HFFc6 (cell line): ENCODE measurements at places on chromosomes 5 and 9. TPM values are rescaled to one million over a fixed set of nuclear protein-coding genes. Genes with fewer than 3 reads are reported as not detected.

- DNase-seq, result no peak
- H3K27me3 ChIP-seq, result peaks cover 1% of the 10 kb centered on the region
- H3K27ac ChIP-seq, result no peak overlapping the region
- peaks cover 11% of the 10 kb centered on the region; the same call in 1 of the 2 replicates for H3K36me3 ChIP-seq
- H3K4me3 ChIP-seq, result no peak overlapping the region
Measured at GRCh38 chr9:33249087-33249658, 9.2 kb downstream of the SPINK4 start.

SHOC1 gene
- not detected in 2 replicates for total RNA-seq

- no peak for DNase-seq
- 0 out of 2 replicates have a peak, but pooled peaks cover 2% of the 10 kb centered on the region for H3K27me3 ChIP-seq
- H3K27ac ChIP-seq, result no peak overlapping the region
- no peak overlapping the region for H3K4me3 ChIP-seq
- H3K36me3 ChIP-seq, result no peaks in the 10 kb centered on the region
Measured at GRCh38 chr5:111478266-111478665, 34.1 kb downstream of the STARD4 start.

GRCh38 chr5:76305269-76305668 lies 97.8 kb upstream of the IQGAP2 start:
- no peaks in the 10 kb centered on the region for H3K4me1 ChIP-seq
- H3K27me3 ChIP-seq, result no peaks in the 10 kb centered on the region; the same call in 1 of the 2 replicates
- no peaks in the 10 kb centered on the region for H3K36me3 ChIP-seq
- no peak overlapping the region for H3K27ac ChIP-seq
- DNase-seq, result no peak

DNA sequence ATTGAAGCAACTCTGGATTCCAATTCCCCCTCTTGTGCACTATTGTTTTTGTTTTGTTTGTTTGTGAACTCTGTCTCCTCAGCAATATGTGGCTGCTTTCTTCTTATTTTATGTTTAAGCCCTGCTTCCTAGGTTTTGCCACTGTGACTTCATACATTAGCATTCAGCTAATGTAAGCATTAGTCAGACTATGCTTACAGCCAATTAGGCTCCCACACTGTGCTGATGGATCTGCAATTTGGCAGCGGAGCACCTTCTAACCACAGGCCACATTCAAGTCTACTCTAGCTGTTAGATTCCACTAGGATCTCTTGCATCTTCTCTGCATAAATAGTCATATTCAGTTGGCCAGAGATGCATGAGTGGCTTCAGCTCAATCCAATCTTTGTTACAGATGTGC lies 9.6 kb upstream of the BICD2 start:
- H3K4me1 ChIP-seq, result peaks cover 16% of the 10 kb centered on the region
- no peak overlapping the region for H3K4me3 ChIP-seq
- peaks cover 1% of the 10 kb centered on the region; the same call in 1 of the 2 replicates for H3K27me3 ChIP-seq
- no peaks in the 10 kb centered on the region for H3K36me3 ChIP-seq
- peak; percentile 94 for DNase-seq

DNA sequence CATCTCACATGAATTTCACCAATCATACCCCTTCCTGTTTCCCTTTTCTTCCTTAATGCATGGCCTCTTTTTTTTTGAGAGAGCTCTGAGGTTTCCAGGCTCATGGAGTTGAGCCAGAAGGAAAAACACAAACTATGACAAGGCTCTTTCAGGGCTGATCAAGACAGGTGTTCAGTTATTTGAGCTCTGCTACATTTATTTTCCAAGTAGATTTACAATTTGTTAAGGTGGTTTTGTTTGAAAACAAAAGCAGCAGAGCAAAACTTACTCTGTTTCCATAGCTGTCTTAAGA lies 62.4 kb upstream of the IL7R start:
- no peak overlapping the region for H3K27ac ChIP-seq
- H3K36me3 ChIP-seq, result no peaks in the 10 kb centered on the region
- H3K27me3 ChIP-seq, result peaks cover 1% of the 10 kb centered on the region; the same call in 1 of the 2 replicates
- no peak overlapping the region for H3K4me3 ChIP-seq
- DNase-seq, result no peak

GRCh38 chr5:168123631-168124528 lies 167.6 kb upstream of the WWC1 start:
- no peak for DNase-seq
- peaks cover 10% of the 10 kb centered on the region for H3K27me3 ChIP-seq
- peaks cover 22% of the 10 kb centered on the region; the same call in 1 of the 2 replicates for H3K4me1 ChIP-seq
- H3K4me3 ChIP-seq, result no peak overlapping the region

DNAJC25 gene
- total RNA-seq, result 9.7 to 10.3 TPM (median 10.1 TPM) in 3 replicates

DNA sequence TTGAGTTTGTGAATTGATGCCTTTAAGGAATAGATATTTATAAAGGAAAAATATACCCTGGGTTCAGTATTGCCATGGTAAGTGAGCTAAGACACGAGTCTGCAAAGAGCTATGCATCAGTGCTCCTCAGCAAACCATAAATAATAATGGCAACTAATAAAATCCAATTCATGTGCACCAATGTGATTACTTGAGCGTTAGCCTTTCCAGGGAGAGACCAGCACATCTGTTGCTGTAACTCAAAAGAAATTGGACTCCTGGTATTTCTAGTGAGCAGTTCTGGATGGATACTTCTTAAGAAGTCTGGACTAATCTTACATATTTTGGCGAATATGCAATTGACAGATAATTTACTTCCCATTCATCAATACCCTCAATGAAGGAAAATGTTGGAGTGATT lies 373.3 kb downstream of the ARHGEF28 start:
- no peak overlapping the region for H3K27ac ChIP-seq
- DNase-seq, result no peak
- no peaks in the 10 kb centered on the region for H3K36me3 ChIP-seq
- H3K4me3 ChIP-seq, result no peak overlapping the region
- no peaks in the 10 kb centered on the region for H3K4me1 ChIP-seq

- no peak overlapping the region for H3K4me3 ChIP-seq
- H3K4me1 ChIP-seq, result peaks cover 9% of the 10 kb centered on the region
- H3K27ac ChIP-seq, result no peak overlapping the region
- H3K36me3 ChIP-seq, result no peaks in the 10 kb centered on the region
- DNase-seq, result no peak
Measured at GRCh38 chr5:126732716-126733115, 44.2 kb upstream of the LMNB1 start.

BAAT gene
- 0.09 to 0.15 TPM in 2 of 3 replicates, not detected in the other for total RNA-seq

DNA sequence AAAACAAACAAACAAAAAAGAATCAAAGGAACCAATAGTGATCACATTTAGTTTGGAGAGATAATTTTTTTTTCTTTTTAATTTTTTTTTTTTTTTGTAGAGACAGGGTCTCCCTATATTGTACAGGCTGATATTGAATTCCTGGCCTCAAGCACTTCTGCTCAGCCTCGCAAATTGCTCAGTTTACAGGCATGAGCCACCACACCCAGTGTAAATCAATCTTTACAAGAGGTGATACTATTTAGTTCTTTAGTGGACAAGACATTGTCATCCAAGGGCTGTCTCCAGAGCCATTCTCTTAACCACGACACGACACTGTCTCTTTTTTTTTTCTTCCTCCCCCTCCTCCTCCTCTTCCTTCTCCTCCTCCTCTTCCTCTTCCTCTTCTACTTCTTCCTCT lies 29.6 kb downstream of the ERAP2 start:
- H3K4me3 ChIP-seq, result no peak overlapping the region
- H3K27ac ChIP-seq, result no peak overlapping the region
- no peak for DNase-seq
- peaks cover 5% of the 10 kb centered on the region for H3K36me3 ChIP-seq

DNA sequence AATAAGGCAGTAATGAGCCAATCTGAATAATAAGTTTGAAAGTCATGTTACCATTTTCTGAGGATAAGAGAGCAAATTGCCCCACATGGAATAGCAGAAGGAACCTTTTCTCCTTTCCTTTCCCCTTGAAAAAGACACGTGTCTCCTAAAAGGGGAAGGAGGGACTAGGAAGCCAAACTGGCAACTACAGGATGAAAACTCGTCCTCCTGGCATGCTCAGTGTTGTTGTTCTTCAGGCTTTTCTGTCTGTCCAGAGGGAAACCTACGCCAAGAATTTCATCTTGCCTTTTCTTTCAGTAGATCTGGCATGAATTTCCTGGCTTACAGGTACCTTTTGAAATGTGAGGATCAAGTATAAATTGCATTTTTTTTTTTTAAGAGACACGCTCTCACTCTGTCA lies 355.9 kb upstream of the TLE4 start:
- H3K4me3 ChIP-seq, result no peak overlapping the region
- peak overlapping the region; percentile 48; the same call in 1 of the 2 replicates for H3K27ac ChIP-seq
- peak; percentile 23 for DNase-seq

DNA sequence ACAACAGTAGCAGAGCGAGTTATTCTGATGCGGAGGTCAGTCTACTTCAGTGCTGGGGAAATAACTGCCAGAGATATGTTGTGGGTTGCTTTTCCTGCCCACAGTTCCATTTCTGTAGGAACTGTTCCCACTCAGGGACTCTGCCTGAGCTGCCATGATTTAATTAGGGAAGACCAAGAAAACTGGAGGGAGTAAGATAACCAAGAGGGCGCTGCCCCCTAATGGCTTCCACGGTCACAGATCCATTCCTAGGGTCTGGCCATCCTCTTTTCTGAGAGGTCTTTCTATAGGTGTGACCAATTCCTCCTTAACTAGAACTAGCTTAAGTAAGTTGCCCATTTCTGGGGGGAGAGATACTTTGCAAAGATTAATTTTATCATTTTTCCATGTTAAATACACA lies 125.9 kb downstream of the APBA1 start:
- no peaks in the 10 kb centered on the region for H3K36me3 ChIP-seq
- peaks cover 7% of the 10 kb centered on the region; the same call in 1 of the 2 replicates for H3K4me1 ChIP-seq
- no peak overlapping the region for H3K4me3 ChIP-seq

DNA sequence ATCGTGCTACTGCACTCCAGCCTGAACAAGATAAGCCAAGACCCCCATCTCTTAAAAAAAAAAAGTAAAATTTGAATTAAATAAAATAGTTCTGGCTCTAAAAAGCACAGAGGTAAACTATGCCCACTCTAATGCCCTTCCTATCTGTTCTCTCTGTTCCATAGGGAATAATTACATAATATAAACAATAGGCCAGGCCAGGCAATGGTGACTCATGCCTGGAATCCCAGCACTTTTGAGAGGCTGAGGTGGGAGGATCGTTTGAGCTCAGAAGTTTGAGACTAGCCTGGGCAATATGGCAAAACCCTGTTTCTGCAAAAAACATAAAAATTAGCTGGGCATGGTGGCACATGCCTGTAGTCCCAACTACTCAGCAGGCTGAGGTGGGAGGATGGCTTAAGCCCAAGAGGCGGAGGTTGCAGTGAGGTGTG lies 47.4 kb downstream of the MYO10 start:
- H3K27ac ChIP-seq, result peak overlapping the region; percentile 74
- peak; percentile 40 for DNase-seq
- peak overlapping the region; percentile 59; the same call in 1 of the 2 replicates for H3K4me3 ChIP-seq
- H3K27me3 ChIP-seq, result peaks cover 3% of the 10 kb centered on the region; the same call in 1 of the 2 replicates
- H3K36me3 ChIP-seq, result peaks cover 9% of the 10 kb centered on the region; the same call in 1 of the 2 replicates

DNA sequence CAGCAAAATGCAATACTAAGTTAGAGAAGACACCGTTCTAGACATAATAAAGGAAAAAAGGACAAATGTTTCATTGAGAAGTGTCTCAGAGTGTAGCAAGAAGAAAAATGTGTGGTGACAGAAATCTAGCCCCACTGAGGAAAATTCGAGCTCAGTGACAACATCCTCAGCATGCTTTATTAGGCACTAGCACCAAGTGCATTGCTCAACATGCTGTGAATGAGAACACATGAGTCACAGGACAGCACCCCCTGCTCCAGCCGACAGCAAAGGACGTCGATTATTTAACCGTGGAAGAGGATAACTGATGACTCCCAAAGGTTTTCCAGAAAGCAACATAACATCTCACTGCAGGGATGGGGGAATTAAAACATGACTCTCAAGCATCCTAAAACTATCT lies 182.7 kb downstream of the GNAQ start:
- no peaks in the 10 kb centered on the region; the same call in 1 of the 2 replicates for H3K27me3 ChIP-seq
- peak; percentile 80 for DNase-seq
- peak overlapping the region; percentile 52 for H3K4me3 ChIP-seq
- H3K27ac ChIP-seq, result peak overlapping the region; percentile 86

GRCh38 chr9:83034587-83034986 lies 28.4 kb downstream of the RASEF start:
- H3K27ac ChIP-seq, result no peak overlapping the region
- peaks cover 7% of the 10 kb centered on the region for H3K27me3 ChIP-seq
- H3K4me1 ChIP-seq, result peaks cover 32% of the 10 kb centered on the region
- no peaks in the 10 kb centered on the region for H3K36me3 ChIP-seq
- DNase-seq, result peak; percentile 28
- H3K4me3 ChIP-seq, result no peak overlapping the region

- no peaks in the 10 kb centered on the region for H3K4me1 ChIP-seq
- no peaks in the 10 kb centered on the region for H3K36me3 ChIP-seq
- H3K4me3 ChIP-seq, result no peak overlapping the region
- no peaks in the 10 kb centered on the region for H3K27me3 ChIP-seq
Measured at GRCh38 chr5:107888541-107888940, 217.8 kb upstream of the EFNA5 start.

DNA sequence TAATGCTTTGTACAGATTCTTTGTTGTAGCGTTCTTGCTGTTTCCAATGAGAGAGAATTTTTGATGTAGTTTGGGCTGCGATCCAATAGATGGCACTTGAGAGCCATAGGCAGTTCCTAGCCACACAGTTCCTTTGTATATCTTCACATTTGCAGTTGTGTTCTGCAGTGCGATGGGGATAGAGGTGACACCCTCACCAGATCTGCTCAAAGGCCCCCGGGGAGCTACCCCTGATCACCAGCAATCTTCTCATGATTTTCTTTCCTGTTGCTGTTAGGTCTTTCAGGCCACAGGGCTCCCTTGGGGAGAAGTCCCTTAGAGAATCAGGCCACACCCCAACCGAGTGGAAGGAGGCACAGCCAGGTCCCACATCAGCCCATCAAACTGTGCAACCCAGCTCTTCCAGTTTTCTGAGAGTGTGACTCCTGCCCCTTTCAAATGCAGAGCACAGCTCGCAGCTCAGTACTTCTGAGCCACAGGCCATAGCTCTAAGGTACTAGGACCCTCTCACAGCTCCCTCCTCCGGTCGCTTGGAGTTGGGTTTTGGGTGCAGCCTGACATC lies 353.7 kb downstream of the SLCO4C1 start:
- DNase-seq, result no peak
- H3K27me3 ChIP-seq, result no peaks in the 10 kb centered on the region; the same call in 1 of the 2 replicates
- no peaks in the 10 kb centered on the region for H3K4me1 ChIP-seq
- H3K36me3 ChIP-seq, result no peaks in the 10 kb centered on the region
- H3K4me3 ChIP-seq, result no peak overlapping the region
- no peak overlapping the region for H3K27ac ChIP-seq

- H3K36me3 ChIP-seq, result peaks cover 3% of the 10 kb centered on the region; the same call in 1 of the 2 replicates
- peaks cover 85% of the 10 kb centered on the region for H3K4me1 ChIP-seq
- no peak overlapping the region for H3K4me3 ChIP-seq
- no peak for DNase-seq
Measured at GRCh38 chr9:115941561-115942315, 211.9 kb upstream of the PAPPA start.

- H3K4me3 ChIP-seq, result no peak overlapping the region
- H3K27ac ChIP-seq, result no peak overlapping the region
- peaks cover 32% of the 10 kb centered on the region for H3K27me3 ChIP-seq
- no peak for DNase-seq
Measured at GRCh38 chr5:135477613-135478066, 25.5 kb upstream of the TIFAB start.

MRPL36 gene
- total RNA-seq, result 75.6 to 95.5 TPM (median 78.4 TPM) in 3 replicates

- H3K27me3 ChIP-seq, result no peaks in the 10 kb centered on the region
- H3K4me3 ChIP-seq, result no peak overlapping the region
- H3K27ac ChIP-seq, result no peak overlapping the region
- H3K36me3 ChIP-seq, result 0 out of 2 replicates have a peak, but pooled peaks cover 5% of the 10 kb centered on the region
Measured at GRCh38 chr9:91006046-91006445, 204.4 kb downstream of the SYK start.

- no peak for DNase-seq
- H3K4me1 ChIP-seq, result peaks cover 57% of the 10 kb centered on the region
- no peak overlapping the region for H3K4me3 ChIP-seq
- no peak overlapping the region for H3K27ac ChIP-seq
Measured at GRCh38 chr5:154791535-154791934, 36.4 kb downstream of the LARP1 start.

GMCL2 gene
- total RNA-seq, result not detected in 3 replicates
